ENCODE measurements at places on chromosomes 2 and 18.

GRCh38 chr2:141555876-141556470 lies 574.8 kb downstream of the LRP1B start:
- DNase-seq = no peak

- DNase-seq = no peak
Observed at GRCh38 chr2:71538656-71539265, 85.4 kb downstream of the DYSF start.

- no peak for DNase-seq
Observed at GRCh38 chr18:61360404-61361383, 27.5 kb downstream of the CDH20 start.

DNA sequence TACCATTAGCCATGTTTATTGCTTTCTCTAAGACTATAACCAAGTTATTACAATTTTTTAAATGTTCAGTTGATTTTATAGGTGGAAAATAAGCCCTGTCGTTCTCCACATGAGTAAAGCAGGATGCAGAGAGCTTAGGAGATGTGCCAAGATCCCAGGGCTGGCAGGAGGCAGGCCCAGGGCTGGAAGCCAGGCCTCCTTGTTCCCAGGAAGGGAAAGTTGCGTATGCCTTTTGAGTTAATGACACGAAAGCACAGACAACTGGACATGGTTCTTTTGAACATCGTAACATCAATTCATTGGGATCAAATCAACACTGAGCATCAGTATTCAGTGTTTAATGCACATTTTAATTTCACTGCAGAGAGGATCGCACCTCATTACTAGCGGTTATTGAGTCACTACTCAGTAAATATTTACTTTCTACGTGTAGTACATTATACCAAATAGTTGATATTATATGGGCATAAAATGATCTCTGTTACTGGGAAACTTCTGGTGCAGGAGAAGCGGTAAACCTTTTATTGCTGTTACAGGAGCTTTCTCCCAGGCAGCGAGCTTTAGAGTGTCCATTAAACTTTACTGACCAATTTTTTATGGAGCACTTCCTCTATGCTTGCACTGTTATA lies 60.0 kb downstream of the RNF144A start:
- DNase-seq = no peak

DNA sequence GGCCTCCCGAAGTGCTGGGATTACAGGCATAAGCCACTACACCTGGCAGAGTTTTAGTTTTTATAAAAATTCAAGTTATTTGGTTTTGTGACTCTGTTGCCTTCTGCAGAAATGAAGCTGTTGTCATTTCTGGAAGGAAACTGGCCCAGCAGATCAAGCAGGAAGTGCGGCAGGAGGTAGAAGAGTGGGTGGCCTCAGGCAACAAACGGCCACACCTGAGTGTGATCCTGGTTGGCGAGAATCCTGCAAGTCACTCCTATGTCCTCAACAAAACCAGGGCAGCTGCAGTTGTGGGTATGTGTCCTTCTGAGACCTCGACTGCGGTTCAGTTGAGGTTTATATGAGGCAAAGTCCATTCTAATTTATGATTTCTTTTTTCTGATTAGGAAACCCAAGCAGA lies 7.2 kb downstream of the MTHFD2 start:
- DNase-seq = no peak

- no peak for DNase-seq
Observed at GRCh38 chr2:101655702-101656422, 41.6 kb upstream of the MAP4K4 start.

Measured in HCT116 (cell line).